NCI-H187 (cell line): ENCODE measurements at places on chromosomes 5 and 9.

- no peak for DNase-seq
These were observed 246.0 kb downstream of the CWC27 start for GRCh38 chr5:65014769-65015168.

GRCh38 chr5:87776785-87777184 lies 364.1 kb upstream of the CCNH start:
- no peak for DNase-seq

GRCh38 chr5:79962575-79963222 lies 28.4 kb downstream of the MTX3 start:
- DNase-seq, result no peak

- DNase-seq, result peak; percentile 32
These were observed 184.3 kb downstream of the CTNND2 start for GRCh38 chr5:11719888-11720481.

- DNase-seq, result no peak
These were observed 242.3 kb upstream of the PTGER4 start for GRCh38 chr5:40437452-40437861.

GRCh38 chr9:83706676-83707517 lies 861 bp downstream of the UBQLN1 start:
- DNase-seq, result no peak

DNA sequence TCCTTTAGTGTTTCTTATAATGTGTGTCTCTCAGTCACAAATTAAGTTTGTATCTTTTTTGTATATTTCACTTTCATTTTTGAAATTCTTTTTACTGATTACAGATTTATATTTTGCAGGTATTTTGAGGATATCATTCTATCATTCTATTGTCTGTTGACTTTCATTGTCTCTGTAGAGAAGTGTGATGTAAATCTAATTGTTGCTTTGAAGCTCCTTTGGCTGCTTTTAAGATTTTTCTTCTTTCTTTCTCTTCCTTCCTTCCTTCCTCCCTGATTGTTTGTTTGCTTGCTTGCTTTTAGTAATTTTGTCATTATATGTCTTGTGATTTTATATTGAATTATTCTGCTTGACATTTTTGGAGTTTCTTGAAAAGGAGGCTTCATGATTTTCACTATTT lies 75.3 kb upstream of the MAST4 start:
- DNase-seq, result no peak
